ENCODE measurements at places on chromosomes 6 and 20. TPM values are rescaled to one million over a fixed set of nuclear protein-coding genes. Genes with fewer than 3 reads are reported as not detected.
A peak's percentile ranks its signal among the peaks of the same experiment; 100 is the strongest.

GRCh38 chr6:17580518-17581048, 19.5 kb upstream of the FAM8A1 start:
- peak; percentile 42 for DNase-seq

Gene LZTS3
- total RNA-seq, result 8.9 TPM

Gene IMPG1
- not detected for total RNA-seq

DNA sequence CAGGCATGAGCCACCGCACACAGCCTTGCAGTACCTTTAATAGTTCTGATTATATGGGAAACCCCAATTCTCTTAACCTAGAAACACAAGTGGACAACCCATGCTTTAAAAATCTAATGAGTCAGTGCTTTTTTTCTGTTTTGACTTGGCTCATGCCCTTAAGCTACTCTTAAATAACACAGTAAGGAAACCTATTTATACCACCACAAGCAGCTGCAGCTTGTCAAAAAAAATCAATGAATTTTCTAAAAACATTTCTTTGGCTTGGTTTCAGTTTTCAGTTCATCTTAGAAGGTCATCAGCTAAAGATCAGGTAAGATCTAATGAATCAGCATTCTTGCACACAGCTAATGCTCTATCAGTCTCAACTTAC, 124.1 kb upstream of the DST start:
- peak; percentile 72 for DNase-seq

Gene STX16
- 44.2 TPM for total RNA-seq

Gene EFCAB8
- total RNA-seq, result not detected

GRCh38 chr6:105164418-105164817, 15.4 kb downstream of the POPDC3 start:
- peak; percentile 54 for DNase-seq

DNA sequence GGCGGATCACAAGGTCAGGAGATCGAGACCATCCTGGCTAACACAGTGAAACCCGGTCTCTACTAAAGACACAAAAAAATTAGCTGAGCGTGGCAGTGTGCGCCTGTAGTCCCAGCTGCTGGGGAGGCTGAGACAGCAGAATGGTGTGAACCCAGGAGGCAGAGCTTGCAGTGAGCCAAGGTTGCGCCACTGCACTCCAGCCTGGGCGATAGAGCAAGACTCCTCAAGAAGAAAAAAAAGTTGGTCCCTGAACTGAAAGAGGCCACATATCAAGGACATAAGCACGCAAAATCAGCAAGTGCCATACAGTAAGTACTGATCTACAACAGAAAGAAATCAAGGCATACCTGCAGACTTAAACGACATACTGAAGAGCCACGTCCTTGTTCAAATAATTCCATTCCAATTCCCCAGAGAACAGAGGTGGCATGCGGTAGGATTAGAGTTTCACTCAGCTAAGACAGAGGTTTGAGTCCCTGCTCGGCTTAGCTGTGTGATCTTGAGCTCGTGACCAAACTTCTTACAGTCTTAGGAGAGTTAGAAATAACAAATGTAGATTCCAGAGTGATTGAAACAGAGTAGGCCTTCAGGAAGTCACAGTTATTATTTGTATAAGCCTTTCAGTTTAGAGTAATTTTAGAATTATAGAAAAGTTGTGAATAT, 29.2 kb downstream of the B4GALT5 start:
- DNase-seq, result no peak

Gene CST7
- not detected for total RNA-seq

DNA sequence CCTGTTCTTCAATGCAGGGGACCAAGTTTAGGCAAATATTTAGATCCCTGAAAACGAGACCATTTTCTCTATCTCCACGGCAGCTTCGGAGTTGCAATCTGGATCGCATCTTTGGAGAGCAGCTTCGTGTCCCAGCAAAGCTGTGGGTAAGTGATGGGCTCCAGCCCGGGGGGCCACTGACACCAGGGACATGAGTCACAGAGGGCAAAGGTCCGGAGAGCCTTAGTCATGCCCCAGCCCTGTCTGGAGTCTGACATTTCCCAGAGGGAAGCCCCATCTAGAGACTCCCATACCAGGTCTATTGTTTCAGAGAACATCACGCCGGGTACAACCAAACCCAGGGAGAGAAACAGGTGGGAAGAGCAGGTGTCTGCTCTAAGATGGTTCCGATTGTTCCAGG, 95.9 kb downstream of the NFATC2 start:
- DNase-seq, result peak; percentile 94

DNA sequence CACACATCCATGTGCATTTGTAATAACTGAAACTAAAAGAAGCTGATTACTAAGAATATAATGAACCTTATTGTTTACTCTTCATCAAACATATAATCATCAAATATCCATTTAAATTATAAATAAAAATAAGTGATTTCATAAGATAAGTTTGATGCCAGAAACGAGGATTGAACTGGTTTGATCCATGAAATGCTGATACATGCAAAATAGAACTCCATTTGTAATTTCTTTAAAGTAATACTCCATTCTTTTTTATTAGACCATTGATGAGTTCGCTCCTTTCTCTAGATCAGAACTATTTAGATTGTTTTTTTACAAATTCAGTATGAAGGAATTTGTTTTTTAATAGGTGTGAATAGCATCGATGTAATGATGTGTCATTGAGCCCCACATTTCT, 57.6 kb downstream of the EYS start:
- no peak for DNase-seq
